ENCODE measurements at places on chromosomes 5 and 9. TPM values are rescaled to one million over a fixed set of nuclear protein-coding genes. Genes with fewer than 3 reads are reported as not detected.

GRCh38 chr5:103645816-103646215, 83.2 kb upstream of the NUDT12 start:
- no peak for DNase-seq

- DNase-seq: no peak
Observed at GRCh38 chr9:108101410-108101809, 611.8 kb upstream of the KLF4 start.

DNA sequence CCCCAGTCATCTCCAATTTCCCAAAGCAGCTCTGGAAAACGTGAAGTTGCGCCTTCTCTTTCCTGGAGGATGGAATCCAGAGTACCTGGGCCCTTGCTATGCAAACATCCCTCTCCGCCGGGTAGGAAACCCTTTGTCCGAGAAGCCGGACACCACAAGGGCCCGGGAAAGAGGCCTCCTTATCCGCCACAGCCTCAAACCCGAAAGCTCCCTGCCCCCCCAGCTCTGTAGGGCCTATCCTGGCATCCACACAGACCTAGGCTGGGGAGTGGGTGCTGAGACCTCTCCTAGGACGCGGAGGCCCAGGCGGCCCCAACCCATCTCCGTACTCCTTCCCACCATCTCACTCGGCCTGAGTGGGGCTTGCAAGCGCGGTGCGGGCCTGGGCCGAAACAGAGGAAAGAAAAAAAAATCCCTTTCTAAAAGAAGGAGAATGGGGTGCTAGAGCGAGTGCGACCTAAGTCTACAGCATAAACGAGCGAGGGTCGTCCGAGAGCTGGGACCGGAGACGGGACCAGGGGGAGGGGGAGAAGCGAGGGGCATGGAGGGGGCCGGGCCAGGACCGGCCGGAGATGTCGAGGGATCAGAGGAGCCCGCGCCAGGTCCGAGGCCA, 624 bp downstream of the FBXW11 start:
- peak; percentile 38 for DNase-seq

DNA sequence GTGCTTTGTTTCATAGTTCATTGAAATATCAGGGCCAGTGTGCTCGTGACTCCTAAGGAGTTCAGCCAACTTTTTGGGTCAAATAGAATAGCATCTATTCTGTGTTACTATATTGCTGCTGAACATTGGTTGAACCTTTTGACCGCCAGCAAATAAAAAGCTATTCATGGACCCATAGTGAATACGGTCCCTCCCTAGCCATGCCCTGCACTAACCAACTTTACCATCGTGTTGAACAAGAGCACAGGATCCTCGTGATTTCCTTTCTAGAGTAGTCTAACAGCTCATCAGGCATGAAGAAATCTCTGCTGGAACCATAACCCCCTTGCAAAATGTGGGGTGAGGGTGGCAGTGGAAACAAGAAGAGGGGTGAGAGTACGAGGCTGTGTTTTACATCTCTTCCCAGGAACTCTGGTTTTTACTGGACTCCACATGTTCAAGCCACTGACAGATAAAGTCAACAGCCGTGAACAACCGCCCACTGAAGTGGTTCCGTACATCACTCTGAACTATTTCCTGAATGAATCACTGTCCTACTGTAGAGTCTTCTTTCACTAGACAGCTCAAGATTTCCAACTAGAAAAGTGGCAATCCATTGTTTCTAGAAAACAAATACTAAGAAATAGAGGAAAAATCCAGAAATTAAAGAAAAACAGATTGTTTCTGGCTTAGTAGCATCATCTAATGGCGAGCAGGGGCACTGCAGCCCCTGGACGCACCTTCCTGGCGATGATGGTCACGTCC, 70.1 kb upstream of the SPATA31E1 start:
- DNase-seq: peak; percentile 27

Gene PCDHAC2
- total RNA-seq: 4.2 TPM
